ENCODE measurements at places on chromosomes 6 and 20. TPM values are rescaled to one million over a fixed set of nuclear protein-coding genes. Genes with fewer than 3 reads are reported as not detected.

Gene CST7
- total RNA-seq, result not detected

Gene SASH1
- total RNA-seq, result 17.0 TPM

Gene ADGB
- not detected for total RNA-seq

Gene SYTL3
- 1.4 TPM for total RNA-seq

Gene STMND1
- total RNA-seq, result not detected

Gene KDM1B
- total RNA-seq, result 6.5 TPM

Gene GGT7
- 17.1 TPM for total RNA-seq

Gene PRR18
- not detected for total RNA-seq

Gene RBM39
- 104 TPM for total RNA-seq

Gene ZHX3
- 23.4 TPM for total RNA-seq

Gene AAR2
- 36.0 TPM for total RNA-seq

Gene COL10A1
- total RNA-seq, result 0.08 TPM
